GM23248 (cell line): ENCODE measurements at places on chromosomes 11 and 22. TPM values are rescaled to one million over a fixed set of nuclear protein-coding genes. Genes with fewer than 3 reads are reported as not detected.
A peak's percentile ranks its signal among the peaks of the same experiment; 100 is the strongest.

DNA sequence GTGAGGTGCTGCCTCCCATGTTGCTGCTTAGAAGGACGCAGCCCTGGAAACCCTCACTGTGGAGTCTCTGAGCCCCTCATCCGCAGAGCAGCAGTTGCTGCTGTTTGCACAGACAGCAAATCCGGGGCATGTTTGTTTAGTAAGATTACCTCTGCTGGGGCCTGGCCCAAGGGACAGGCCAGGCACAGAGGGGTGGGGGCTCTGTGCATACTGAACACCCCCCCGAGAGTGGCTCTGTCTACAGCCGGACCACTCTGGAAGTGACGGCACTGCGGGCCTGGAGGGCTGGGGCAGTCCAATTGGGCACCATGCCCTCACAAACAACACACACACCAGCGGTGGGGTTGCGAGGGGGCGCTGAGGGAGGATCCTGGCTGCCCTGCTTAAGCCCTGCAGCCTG is 22.9 kb upstream of the CCDC188 start:
- no peaks in the 10 kb centered on the region for H3K36me3 ChIP-seq
- H3K27me3 ChIP-seq, result peaks cover 8% of the 10 kb centered on the region
- DNase-seq, result no peak
- no peak overlapping the region for H3K27ac ChIP-seq
- no peaks in the 10 kb centered on the region for H3K4me1 ChIP-seq

VSIG2 gene
- polyA plus RNA-seq, result not detected in 2 replicates

FREY1 gene
- polyA plus RNA-seq, result not detected in 2 replicates

DNA sequence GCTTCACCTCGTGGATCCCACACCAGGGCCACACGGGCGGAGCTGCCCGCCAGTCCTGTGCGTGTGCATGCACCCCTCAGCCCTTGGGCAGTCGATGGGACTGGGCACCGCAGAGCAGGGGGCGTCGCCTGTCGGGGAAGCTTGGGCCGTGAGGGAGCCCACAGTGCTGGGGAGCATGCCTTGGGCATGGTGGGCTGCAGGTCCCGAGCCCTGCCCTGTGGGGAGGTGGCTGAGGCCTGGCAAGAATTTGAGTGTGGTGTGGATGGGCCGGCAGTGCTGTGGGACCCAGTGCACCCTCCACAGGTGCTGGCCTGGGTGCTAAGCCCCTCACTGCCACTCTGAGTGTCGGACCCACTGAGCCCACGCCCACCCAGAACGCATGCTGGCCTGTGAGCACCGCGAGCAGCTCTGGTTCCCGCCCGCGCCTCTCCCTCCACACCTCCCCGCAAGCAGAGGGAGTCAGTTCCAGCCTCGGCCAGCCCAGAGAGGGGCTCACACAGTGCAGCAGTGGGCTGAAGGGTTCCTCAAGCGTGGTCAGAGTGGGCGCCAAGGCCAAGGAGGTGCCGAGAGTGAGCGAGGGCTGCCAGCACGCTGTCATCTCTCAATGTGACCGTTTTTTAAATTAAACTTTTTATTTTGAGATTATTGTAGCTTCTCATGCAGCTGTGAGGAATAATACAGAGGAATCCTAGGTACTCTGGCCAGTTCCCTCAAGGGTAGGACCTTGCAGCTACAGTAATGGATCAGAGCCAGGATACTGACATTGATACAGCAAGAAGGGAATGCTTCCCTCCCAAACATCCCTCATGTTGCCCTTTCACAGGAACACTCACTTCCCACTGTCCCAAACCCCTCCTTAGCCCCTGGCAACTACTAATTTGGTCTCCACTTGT is 127.7 kb downstream of the CRYBB2 start:
- no peak overlapping the region for H3K4me3 ChIP-seq
- H3K27me3 ChIP-seq, result no peaks in the 10 kb centered on the region
- H3K27ac ChIP-seq, result no peak overlapping the region
- no peaks in the 10 kb centered on the region for H3K36me3 ChIP-seq
- peak; percentile 38 for DNase-seq

- H3K36me3 ChIP-seq, result no peaks in the 10 kb centered on the region
- no peak overlapping the region for H3K27ac ChIP-seq
- no peaks in the 10 kb centered on the region for H3K27me3 ChIP-seq
Measured at GRCh38 chr22:33472462-33473344, 414.5 kb upstream of the SYN3 start.
